ENCODE measurements at places on chromosomes 4 and X. TPM values are rescaled to one million over a fixed set of nuclear protein-coding genes. Genes with fewer than 3 reads are reported as not detected.

GRCh38 chrX:70554081-70554480 is 109.4 kb downstream of the DLG3 start:
- no peaks in the 10 kb centered on the region for H3K4me1 ChIP-seq
- H3K27me3 ChIP-seq = peaks cover 20% of the 10 kb centered on the region
- no peaks in the 10 kb centered on the region for H3K36me3 ChIP-seq
- H3K4me3 ChIP-seq = no peak overlapping the region
- no peak overlapping the region for H3K27ac ChIP-seq
- DNase-seq = no peak

DNA sequence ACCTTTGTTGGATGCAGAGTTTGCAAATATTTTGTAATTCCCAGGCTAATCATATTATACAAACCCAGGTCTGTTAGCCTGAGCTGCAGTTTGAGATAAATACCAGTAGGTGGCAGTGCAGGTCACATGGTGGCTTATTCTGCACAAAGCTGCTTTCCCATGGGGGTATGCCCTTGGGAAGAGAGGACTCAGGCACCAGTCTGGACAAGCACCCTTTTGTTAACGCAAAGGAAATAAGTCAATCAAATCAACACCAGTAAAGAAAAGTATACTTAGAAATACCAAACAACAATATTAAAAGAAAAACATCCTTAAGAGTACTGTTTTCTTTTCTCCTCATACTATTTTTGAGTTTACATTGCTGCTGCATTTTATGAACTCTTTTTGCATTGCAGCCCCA is 389.0 kb upstream of the ZFP42 start:
- H3K4me3 ChIP-seq = no peak overlapping the region
- no peaks in the 10 kb centered on the region for H3K27me3 ChIP-seq
- H3K4me1 ChIP-seq = peaks cover 8% of the 10 kb centered on the region
- H3K27ac ChIP-seq = no peak overlapping the region
- no peaks in the 10 kb centered on the region for H3K36me3 ChIP-seq

DNA sequence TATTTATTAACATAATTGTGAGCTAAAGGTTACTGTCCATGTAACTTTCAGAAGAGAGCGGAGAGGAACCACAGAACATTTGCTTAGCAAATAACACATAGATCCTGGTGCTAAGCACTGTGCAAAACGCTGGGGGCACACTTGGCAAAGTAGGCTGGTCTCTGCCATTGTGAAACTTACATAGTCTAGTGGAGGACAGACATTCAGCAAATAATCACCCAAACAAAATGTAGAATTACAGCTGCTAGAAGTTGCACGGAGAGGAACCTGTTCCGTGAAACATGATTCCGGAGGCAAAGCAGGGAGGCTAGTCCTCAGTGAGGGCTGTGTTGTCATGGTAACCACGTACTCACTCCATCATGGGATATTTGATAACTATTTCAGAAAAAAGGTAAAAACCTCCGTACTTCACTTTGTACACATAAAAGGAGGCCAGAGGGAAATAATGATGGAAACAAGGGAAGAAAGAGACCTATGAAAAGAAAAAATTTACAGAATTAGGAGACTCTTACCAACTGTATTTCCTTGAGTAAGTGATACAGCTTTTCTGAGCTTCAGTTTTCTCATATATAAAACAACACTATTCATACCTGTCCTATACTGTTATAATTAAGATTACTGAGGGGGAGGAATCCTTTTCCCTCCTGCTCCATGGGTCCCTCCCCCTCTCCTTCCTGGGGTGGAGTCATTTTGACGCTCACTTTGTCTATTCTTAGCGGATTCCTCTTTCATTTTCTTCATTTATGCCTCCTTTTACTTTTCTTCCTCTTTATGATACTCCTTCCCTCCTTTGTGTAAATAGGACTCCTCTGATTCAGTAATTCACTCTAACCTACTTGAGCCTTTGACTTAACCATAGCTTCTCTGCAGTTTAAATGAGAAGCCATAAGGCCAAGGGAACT is 825 bp upstream of the RASGEF1B start:
- no peaks in the 10 kb centered on the region for H3K27me3 ChIP-seq
- no peaks in the 10 kb centered on the region for H3K4me1 ChIP-seq
- peak overlapping the region; percentile 85 for H3K4me3 ChIP-seq
- H3K36me3 ChIP-seq = no peaks in the 10 kb centered on the region

GRCh38 chrX:69279234-69279633 is 114.0 kb upstream of the PJA1 start:
- no peak overlapping the region for H3K4me3 ChIP-seq
- no peaks in the 10 kb centered on the region for H3K4me1 ChIP-seq
- H3K36me3 ChIP-seq = no peaks in the 10 kb centered on the region
- no peak overlapping the region for H3K27ac ChIP-seq
- no peak for DNase-seq

DNA sequence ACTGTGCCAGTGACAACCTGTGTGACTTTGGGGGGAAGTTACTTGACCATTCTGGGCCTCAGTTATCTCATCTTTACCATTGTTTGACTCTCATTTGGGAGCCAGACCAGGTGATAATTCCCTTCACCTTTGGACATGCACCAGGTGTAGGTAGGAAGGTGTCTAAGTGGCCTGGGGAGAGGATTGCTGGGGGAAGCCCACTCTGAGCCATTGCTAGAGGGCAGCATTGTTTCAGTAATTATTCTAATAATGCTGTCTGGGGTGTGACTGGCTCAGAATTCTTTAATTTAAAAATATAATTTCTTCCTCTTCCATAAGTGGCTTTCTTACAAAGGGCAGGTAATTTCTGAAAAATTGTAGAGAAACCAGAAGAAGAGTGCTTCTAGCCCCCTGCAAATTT is 104.3 kb downstream of the RTL9 start:
- no peak overlapping the region for H3K4me3 ChIP-seq
- H3K4me1 ChIP-seq = no peaks in the 10 kb centered on the region
- no peaks in the 10 kb centered on the region for H3K36me3 ChIP-seq
- H3K27me3 ChIP-seq = peaks cover 70% of the 10 kb centered on the region
- no peak for DNase-seq

GRCh38 chr4:86496094-86497080 is 97.7 kb upstream of the PTPN13 start:
- H3K27me3 ChIP-seq = no peaks in the 10 kb centered on the region
- no peak for DNase-seq
- H3K4me3 ChIP-seq = no peak overlapping the region
- peak overlapping the region; percentile 41 for H3K27ac ChIP-seq

GRCh38 chr4:46550471-46550870 is 160.5 kb upstream of the GABRA2 start:
- H3K27me3 ChIP-seq = no peaks in the 10 kb centered on the region
- no peak for DNase-seq
- H3K36me3 ChIP-seq = no peaks in the 10 kb centered on the region

DNA sequence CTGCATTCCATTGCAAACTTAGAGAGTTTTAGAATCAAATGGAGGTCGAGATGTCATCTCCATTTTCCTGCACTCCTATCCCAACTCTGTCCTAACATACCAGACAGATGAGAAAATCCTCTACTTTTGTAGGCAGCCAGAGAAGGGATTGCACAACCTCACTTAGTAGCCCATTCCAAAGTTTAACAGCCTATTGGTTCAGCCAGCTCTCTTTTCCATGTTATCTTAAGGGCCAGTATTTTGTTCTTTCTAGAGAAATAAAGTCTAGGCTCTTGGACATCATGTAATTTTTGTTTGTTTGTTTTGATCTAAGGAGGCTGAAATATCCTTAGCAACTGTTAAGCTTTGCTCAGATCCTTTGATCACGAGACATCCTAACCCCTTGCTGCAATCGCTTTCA is 173.0 kb downstream of the COX18 start:
- no peaks in the 10 kb centered on the region for H3K27me3 ChIP-seq
- no peak overlapping the region for H3K4me3 ChIP-seq
- H3K27ac ChIP-seq = no peak overlapping the region
- H3K4me1 ChIP-seq = no peaks in the 10 kb centered on the region
- H3K36me3 ChIP-seq = no peaks in the 10 kb centered on the region

DNA sequence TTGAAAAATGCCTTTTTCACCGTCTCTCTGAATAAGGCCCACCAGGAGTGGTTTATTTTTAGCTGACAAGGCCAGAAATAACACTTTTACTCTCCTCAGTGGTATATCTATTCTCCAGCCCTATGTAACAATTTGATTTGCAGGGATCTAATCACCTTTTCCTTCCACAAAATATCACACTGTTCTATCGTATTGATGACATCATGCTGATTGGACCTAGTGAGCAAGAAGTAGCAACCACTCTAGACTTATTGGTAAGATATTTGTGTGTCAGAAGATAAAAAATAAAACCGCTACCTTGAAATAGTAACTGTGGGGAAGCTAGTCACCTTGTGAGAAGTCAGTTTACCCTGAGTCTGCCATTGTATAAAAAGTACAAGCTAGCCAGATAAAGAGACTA is 27.7 kb downstream of the AGTR2 start:
- peaks cover 5% of the 10 kb centered on the region for H3K27me3 ChIP-seq
- H3K36me3 ChIP-seq = no peaks in the 10 kb centered on the region
- no peak overlapping the region for H3K27ac ChIP-seq
- H3K4me3 ChIP-seq = no peak overlapping the region
- DNase-seq = no peak

- H3K4me1 ChIP-seq = no peaks in the 10 kb centered on the region
- H3K36me3 ChIP-seq = no peaks in the 10 kb centered on the region
- H3K27ac ChIP-seq = no peak overlapping the region
- H3K4me3 ChIP-seq = no peak overlapping the region
- DNase-seq = no peak
These were observed 5.5 kb downstream of the DDX60L start for GRCh38 chr4:168474660-168475320.

- no peak overlapping the region for H3K27ac ChIP-seq
- H3K36me3 ChIP-seq = no peaks in the 10 kb centered on the region
- no peaks in the 10 kb centered on the region for H3K4me1 ChIP-seq
These were observed 1168.3 kb upstream of the PCDH7 start for GRCh38 chr4:29551821-29552220.

DNA sequence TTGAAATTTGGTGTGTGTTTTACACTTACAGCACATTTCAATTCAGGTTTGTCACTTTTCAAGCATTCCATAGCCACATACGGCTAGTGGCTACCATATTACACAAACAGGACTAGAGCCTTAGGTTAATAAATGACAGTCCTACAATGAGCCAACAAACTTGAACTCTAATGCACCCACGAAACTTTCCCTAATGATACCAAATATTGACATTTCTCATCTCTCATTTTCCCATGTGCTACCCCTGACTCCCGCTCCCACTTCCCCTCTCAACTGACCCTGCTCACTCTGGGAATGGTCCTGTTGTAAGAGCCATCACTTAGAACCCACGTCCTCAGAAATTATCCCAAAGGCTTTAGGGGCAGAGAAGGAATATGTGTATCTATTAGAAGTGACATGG is 4.9 kb upstream of the TLR10 start:
- H3K27ac ChIP-seq = no peak overlapping the region
- no peak overlapping the region for H3K4me3 ChIP-seq
- no peak for DNase-seq
- H3K27me3 ChIP-seq = no peaks in the 10 kb centered on the region

- H3K4me1 ChIP-seq = no peaks in the 10 kb centered on the region
- H3K36me3 ChIP-seq = no peaks in the 10 kb centered on the region
- no peak overlapping the region for H3K27ac ChIP-seq
- no peak overlapping the region for H3K4me3 ChIP-seq
These were observed 103.1 kb upstream of the FAM47B start for GRCh38 chrX:34839451-34839850.

DNA sequence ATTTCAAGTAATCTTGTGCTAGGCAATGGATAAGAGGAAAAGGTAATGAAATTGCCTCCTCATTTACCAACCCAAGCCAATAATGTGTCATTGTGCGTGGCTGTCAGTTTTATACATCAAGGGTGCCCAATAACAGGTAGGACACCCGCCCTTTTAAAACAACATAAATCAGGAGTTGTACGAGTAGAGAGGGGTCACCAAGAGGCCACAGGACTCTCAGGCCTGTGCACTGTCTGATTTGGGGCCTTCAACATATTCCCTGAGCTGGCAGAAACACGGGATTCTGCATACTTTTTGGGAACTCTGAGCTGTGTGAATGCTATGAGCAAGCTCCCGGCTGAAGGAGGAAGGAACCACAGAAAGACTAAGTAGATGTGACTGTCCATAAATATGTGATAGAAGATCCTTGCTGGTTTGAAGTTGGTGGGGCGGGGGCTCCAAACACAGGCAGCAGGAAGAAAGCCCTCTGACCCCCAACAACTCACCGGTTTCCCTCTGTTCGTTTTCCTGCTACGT is 82.7 kb upstream of the MAML3 start:
- H3K36me3 ChIP-seq = no peaks in the 10 kb centered on the region
- H3K4me3 ChIP-seq = no peak overlapping the region
- H3K27ac ChIP-seq = peak overlapping the region; percentile 88
- H3K4me1 ChIP-seq = peaks cover 6% of the 10 kb centered on the region
- no peaks in the 10 kb centered on the region for H3K27me3 ChIP-seq

DNA sequence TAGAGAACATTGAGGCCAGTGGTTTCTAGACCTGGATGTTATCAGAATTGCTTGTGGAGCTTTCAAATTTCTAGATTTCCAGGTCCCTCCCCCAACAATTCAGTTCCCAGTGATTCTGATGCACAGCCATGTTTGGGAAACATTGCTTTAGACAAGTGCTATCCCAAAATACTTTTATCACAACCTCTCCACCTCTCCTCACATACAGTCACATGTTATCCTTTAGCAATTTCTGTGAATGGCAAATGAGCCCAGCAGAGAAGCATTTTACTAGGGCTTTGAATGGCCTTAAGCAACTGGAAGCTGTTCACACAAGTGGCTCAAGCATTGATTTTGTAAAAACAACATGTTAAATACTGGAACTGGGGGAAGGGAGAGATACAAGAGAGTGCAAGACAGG is 29.7 kb downstream of the DCX start:
- H3K36me3 ChIP-seq = no peaks in the 10 kb centered on the region
- H3K27me3 ChIP-seq = no peaks in the 10 kb centered on the region
- DNase-seq = no peak
- no peaks in the 10 kb centered on the region for H3K4me1 ChIP-seq

DNA sequence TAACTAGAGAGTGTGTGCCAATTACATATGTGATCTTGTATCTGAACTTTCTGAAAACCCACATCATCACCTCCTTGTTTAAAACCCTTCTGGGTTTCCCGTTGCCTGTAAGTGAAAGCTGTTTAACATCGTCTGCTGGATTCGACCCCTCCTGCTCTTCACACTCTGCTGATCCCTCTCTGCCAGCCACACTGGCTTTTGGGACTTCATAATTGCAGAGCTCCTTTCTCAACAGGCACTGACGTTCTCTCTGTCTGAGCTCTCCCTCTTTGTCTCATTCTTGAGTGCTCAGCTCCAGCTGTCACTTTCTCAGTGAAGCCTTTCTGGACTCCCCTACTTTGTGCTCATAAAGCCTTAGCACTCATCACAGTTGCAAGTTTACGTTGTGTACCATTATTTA is 153.9 kb downstream of the CEP135 start:
- no peak overlapping the region for H3K27ac ChIP-seq
- no peaks in the 10 kb centered on the region for H3K4me1 ChIP-seq
- no peak for DNase-seq
- no peaks in the 10 kb centered on the region for H3K36me3 ChIP-seq

GRCh38 chrX:107834275-107835201 is 8.9 kb downstream of the MID2 start:
- no peak overlapping the region for H3K27ac ChIP-seq
- H3K4me1 ChIP-seq = no peaks in the 10 kb centered on the region
- peaks cover 32% of the 10 kb centered on the region for H3K27me3 ChIP-seq
- H3K36me3 ChIP-seq = no peaks in the 10 kb centered on the region

- no peak overlapping the region for H3K4me3 ChIP-seq
- H3K27ac ChIP-seq = no peak overlapping the region
- no peak for DNase-seq
- no peaks in the 10 kb centered on the region for H3K4me1 ChIP-seq
- no peaks in the 10 kb centered on the region for H3K27me3 ChIP-seq
These were observed 37.5 kb downstream of the MTMR1 start for GRCh38 chrX:150730719-150731118.

USP17L25 gene
- total RNA-seq = not detected

POF1B gene
- total RNA-seq = 0.48 TPM

SMIM31 gene
- total RNA-seq = 0.66 TPM

TKTL2 gene
- total RNA-seq = not detected

CLIC2 gene
- 10.7 TPM for total RNA-seq

TREX2 gene
- 1.9 TPM for total RNA-seq

VEGFD gene
- 10.2 TPM for total RNA-seq

HPGDS gene
- 0.98 TPM for total RNA-seq

CENPI gene
- total RNA-seq = 1.4 TPM

Measured in breast epithelium (tissue), 4 donors.